ENCODE measurements at places on chromosomes 2 and 18.
A peak's percentile ranks its signal among the peaks of the same experiment; 100 is the strongest.

DNA sequence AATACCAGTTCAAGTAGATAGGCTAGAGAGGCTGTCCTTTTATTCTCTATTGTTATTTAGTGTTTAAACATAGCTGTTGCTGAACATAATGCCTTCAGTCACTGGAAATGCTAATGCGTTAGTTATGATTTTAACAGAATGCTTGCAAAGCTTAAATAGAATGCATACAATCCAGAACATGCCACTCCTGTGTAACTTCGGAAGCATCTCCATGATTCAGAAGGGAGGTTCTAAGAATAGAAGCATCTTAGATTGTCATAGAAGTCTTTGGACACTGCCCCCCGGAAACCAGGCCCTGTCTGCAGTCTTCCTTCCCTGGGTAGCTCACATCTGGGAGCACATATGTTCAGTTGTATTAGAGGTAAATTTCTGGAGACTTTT is 73.2 kb downstream of the ZNF532 start:
- DNase-seq, result no peak

GRCh38 chr18:43952398-43952797 is 675.1 kb upstream of the SYT4 start:
- no peak for DNase-seq

DNA sequence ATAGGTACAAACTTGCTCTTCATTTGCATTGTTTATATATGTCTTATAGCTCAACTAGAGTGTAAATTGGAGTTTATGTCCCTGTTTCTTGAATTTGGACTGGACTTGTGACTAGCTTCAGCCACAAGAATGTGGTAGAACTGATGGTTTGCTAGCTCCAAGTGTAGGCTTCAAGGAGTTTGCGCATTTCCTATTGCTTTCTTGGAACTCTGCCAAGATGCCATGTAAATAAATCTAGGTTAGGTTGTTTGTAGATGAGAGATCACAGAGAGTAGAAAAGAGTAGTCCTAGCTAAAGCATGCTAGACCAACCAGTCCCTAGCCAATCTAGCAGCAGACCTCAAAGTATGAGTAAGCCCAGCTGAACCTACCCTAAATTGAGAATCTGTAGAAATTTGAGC is 183.0 kb upstream of the CYP26B1 start:
- DNase-seq, result no peak

- DNase-seq, result no peak
These were observed 71.7 kb downstream of the LIMS1 start for GRCh38 chr2:108605947-108606346.

- DNase-seq, result no peak
These were observed 116.7 kb downstream of the TWIST2 start for GRCh38 chr2:238964544-238965067.

- no peak for DNase-seq
These were observed 49.1 kb upstream of the SLC14A2 start for GRCh38 chr18:45566025-45566740.

DNA sequence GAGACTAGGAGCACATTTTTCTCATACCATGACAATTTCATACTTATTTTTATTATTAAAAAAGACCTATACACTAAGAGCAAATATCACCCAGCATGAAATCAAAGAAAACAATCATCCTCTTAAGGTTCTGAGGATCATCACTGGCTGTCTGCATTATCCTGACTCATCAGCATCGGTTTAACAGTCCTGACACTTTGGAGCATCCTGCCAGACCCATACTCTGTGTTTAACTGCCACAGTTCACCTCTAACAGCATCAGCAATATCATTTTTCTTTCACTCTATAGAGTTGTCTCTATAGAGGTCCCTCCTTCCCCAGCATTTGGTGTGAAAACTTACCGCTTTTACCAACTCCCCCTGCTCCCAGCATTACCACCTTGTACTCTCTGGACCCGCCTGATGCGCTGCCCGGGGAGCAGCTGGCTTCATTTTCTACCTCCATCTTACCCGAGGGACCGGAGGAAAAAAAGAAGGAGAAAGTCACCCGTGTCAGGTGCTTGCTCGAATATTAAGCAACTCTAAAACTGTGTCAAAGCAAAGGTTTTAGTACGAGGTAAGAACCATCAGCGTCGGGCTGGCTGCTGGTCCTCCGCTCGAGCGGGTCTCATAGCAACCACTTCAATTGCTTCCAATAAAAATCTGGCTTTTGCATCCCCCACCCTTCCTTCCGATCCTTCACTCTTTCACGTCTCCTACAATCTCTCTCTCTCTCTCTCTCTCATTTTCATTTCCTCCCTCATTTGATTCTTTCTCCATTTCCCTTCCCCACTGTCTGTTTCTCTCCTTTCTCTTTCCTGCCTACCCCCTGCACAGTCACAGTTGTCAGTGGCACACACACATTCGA is at the start of gene RIT2:
TSS of gene RIT2 (minus strand) at position 610 of the 846 bp plus-strand sequence.
- DNase-seq, result no peak

DNA sequence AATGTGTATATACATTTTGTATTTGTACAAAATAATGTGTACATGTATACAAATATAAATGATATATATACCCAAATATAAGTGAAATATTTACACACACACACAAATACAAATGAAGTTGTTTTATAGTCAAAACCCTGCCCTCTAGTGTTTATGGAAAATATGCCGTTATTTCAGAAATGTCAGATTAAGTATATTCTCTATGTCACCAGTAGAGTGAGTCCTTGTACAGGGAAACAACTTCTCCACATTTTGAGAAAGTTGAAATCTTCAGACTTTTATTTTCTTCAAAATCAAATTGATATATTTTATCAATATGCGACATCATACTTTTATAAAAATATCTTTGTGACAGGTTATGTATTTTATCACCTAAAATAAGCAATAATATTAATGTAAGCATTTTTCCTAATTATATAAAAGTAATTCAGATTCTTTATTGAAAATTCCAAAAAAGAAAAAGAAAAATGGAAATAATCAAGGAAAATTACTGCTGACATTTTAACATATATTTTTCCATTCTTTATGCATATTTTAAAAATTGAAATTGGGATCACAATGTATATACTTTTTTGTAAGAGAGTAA is 22.4 kb downstream of the ARL6IP6 start:
- peak; percentile 30 for DNase-seq

- DNase-seq, result no peak
These were observed 115.6 kb downstream of the MBP start for GRCh38 chr18:77016936-77017335.

- DNase-seq, result peak; percentile 74
These were observed 77.9 kb downstream of the DTNA start for GRCh38 chr18:34787931-34788532.

DNA sequence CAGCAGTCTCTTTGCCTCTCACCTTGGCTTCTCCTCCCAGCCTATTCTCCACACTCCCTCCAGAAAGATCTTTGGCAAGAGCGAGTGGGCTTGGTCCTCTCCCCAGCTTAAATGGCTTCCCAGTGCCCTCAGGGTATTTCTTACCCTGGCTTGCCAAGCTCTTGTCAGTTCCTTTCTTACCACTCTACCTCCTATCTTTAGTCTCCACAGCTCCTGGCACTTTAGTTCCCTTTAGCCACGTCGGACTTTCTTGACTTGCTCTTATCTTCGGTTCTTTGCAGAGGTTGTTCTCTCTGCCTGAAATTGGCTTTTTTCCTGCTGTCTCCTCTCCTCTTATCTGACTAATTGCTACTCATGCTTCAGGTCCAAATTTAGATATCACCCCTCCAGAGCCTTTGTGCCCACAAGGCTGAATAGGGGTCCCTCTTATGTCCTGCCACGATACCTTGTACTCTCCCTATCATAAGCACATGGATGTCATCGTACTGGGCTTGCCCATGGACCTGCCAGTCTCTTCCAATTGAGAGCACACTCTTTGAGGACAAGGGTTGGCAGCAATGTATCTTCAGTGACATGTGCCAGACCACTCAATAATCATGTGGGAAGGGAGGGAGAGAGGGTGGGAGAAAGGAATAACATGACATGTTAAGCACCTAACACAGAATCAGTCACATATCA is 131.7 kb upstream of the CTAGE1 start:
- no peak for DNase-seq

DNA sequence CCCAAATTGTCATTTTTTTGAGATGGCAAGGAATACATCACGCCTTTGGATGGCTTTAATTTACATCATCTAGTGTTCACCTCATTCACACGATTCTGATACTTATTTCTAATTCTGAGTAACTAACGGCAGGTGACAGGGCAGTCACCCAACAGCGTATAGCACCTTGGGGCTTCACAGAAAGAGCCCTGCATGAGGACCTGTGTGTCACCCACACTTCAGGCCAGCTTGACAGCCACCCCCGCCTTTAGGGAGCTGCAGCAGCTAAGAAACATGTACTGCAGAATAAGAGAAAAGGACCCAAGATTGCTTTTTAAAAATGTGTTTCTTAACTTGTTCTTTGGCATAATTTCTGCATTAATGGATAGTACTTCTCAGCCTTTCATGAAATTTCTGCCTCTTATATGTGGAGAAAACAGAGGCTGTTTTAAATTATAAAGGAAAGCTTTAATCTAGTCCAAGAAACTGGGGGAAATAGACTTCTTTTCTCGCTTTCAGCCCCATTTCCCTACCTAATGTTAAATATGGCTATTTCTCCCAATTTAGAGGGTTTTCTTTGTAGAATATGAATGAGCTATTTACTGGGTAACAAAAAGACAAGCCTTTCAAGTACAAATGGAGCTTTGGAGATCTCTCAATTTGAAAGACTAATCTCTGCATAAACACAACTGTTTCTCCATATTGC is 245.1 kb downstream of the LDLRAD4 start:
- DNase-seq, result no peak

DNA sequence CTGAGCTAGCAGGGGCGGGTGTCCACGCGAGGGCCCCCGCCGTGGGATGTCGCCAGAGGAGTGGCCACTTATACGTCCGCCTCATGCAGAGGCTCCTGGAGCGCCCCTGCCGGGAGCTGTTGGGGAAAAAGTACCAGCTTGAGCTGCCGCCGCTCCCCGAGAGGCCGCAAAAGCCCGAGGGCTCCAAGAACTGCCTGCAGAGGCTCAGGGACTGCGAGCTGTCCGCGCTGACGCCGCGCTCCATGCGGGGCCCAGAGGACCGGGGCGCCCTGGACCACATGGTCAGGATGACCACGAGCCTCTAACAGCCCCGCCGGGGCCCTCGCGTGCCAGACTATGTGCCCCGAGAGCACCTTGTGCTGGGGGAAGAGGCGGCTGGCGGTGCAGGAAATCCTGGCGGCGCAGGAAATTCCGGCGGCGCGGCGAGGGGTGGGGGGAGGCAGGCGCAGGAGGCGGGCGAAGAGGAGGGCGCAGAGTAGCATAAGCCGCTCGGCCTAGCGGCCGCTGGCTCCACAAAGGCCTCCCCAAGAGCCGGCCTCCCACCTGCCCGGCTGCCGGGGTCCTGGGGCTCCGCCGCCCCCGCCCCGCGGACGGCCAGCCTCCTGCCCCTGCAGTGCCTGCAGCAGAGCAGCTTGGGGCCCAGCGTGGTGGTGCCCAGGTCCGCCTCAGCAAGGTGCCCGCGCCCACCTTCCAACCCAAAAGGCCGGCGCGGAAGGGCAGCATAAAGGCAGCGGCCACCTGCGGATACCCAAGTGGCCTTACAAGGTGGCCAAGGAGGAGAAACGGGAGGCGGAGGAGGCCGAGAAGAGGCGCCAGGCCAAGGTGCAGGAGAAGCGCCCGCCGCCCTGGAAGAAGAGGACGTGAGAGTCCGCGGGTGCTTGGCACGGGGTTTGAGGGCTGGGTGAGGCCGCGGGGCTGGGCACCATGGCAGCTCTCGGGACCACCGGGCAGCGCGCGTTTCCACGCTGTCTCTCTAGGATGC is 42.1 kb upstream of the TRIM43B start:
- no peak for DNase-seq

DNA sequence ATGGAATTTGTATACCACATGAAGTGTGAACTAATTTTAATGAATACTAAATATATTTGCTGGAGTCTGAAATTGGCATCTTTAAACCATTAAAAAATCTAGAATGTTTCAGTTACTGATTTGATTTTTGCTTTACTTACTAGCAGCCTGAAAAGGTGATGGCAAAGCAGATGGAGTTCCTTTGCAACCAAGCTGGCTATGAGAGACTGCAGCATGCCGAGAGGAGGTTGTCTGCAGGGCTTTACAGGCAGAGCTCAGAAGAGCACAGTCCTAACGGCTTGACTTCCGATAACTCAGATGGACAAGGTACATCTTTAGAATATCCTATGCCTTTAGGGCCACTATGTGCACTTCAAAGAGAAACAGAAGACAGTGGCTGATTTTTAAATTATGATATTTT is 36.5 kb downstream of the NAB1 start:
- DNase-seq, result no peak

DNA sequence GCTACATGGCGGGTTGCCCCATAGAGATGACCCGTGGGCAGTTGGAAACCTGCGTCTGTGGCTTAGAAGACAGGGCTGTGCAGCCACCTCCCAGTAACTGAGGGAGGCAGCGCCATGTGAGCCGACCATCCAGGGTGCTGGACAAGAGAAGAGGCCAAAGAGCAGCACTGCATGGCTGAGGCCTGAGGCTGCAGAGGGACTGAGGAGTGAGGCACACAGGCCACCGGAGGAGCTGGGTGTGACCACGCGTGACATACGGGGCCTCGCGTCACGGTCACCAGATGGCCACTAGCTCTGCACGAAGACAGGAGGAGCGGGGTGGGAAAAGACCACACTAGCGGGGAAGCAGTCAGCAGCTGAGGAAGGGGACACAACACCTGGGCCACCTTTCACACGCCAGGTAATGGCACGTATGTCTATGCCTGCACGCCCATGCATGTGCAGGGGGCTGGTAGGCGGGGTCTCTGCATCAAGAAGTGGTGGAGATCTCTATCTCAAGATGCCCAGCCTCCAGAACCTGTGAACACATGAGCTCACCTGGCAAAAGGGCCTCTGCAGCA is 61.4 kb downstream of the NDUFA10 start:
- DNase-seq, result no peak

- no peak for DNase-seq
These were observed 297.6 kb downstream of the TMX3 start for GRCh38 chr18:68417166-68417799.
